Natural killer cell (primary cell): ENCODE measurements at places on chromosomes 7 and 10.

DNA sequence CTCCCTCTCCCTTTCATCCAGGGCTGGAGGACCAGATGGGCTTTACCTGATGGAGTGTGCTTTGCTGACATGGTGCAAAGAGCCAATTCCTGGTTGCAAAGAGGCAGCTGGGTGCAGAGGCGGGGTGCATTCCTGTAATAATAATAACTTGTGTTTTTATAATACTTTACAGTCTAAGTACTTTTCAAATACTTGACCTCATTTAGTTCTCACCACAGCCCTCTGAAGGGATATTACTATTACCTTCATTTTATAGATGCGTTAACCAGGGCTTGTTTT is 70.4 kb downstream of the TCF7L2 start:
- no peak for DNase-seq
- no peaks in the 10 kb centered on the region for H3K36me3 ChIP-seq
- H3K4me3 ChIP-seq, result no peak overlapping the region

DNA sequence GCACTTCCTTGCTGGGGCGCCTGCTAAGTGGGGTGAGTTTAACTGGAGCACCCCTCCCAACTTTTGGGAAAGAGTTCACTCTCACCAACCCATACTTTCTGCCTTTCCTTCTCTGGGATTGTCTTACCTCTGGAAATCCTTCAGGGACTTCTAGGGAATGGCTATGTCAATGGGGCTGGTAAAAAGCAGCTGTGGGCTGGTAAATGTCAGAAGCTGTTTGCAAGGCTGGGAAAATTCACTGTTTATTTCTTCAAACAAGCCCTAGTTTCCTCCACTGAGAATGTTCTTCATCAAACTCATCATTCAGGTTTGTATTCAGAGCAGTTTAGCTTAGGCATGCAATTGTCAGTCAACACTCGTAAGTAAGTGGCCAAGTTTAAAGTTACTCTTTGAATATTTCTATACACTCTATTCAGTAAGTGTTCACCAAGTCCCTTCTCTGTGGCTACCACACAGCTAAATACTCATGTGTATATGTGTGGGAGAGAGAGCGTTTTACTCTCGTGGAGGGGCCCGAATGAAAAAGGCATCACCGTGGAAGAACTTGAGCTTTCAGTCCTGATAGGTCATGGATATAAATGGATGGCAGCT is 654.8 kb downstream of the LRMDA start:
- H3K27ac ChIP-seq, result no peak overlapping the region
- no peak for DNase-seq
- H3K4me1 ChIP-seq, result no peaks in the 10 kb centered on the region
- no peak overlapping the region for H3K4me3 ChIP-seq
- no peaks in the 10 kb centered on the region for H3K36me3 ChIP-seq

DNA sequence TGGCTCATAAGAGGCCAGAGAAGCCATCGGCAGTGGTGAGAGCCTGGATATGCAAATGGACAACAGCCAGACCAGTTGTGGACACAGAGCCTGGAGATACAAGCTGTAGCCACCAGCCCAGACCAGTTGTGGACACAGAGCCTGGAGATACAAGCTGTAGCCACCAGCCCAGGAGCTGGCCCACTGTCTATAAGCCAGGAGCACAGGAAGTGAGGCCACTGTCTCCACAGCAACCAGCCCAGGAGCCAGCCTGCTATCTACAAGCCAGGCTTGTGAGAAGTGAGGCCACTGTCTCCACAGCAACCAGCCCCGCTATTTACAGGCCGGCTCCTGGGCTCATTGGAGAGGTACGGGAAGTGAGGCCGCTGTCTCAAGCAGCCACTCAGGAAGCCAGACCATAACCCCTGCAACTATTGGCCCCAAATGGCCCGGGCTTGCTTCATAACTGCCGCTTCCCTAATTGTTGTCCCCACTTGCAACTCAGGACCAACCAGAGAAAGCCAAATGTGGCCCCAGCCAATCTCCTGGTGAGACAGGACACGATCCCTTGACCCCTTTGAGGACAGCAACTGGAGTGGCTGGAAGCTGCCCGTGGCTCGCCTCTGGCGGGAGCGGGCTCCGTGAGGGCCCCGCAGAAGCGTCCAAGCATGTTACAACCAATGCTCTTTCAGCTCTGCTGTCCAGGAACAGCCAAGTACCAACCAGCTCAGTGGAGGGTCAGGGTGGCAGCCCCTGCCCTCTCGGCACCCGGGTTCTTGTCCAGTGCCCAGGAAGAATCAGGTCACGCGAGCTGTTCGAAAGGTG is 44.1 kb upstream of the CNPY1 start:
- no peak overlapping the region for H3K4me3 ChIP-seq
- H3K27me3 ChIP-seq, result no peaks in the 10 kb centered on the region
- no peaks in the 10 kb centered on the region for H3K36me3 ChIP-seq
- peaks cover 21% of the 10 kb centered on the region for H3K4me1 ChIP-seq
- H3K27ac ChIP-seq, result no peak overlapping the region
- DNase-seq, result no peak

- H3K36me3 ChIP-seq, result no peaks in the 10 kb centered on the region
- peaks cover 2% of the 10 kb centered on the region for H3K27me3 ChIP-seq
- H3K27ac ChIP-seq, result no peak overlapping the region
- H3K4me1 ChIP-seq, result no peaks in the 10 kb centered on the region
- H3K4me3 ChIP-seq, result no peak overlapping the region
- DNase-seq, result no peak
These were observed 98.9 kb downstream of the PRLHR start for GRCh38 chr10:118496525-118496924.

DNA sequence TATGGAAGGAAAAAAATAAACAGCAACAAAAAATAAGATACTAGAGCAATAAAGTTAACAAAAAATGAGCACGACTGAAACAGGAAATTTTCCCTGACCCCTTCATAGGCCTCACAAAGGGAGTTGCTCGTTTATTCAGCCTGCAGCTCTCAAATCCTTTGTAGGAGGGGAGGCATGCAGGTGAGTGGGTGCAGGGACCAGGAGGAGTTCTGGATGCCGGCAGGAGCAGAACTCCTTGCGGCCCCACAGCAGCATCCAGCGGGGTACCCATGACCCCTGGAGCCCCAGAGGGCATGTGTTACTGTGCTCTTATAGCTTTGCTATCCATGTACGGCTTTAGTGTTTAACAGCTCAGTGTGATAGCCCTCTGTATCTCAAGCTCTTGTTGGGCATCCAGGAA is 5.8 kb downstream of the TAS2R39 start:
- H3K4me1 ChIP-seq, result no peaks in the 10 kb centered on the region
- no peak overlapping the region for H3K27ac ChIP-seq
- no peak overlapping the region for H3K4me3 ChIP-seq
- peaks cover 2% of the 10 kb centered on the region for H3K27me3 ChIP-seq

DNA sequence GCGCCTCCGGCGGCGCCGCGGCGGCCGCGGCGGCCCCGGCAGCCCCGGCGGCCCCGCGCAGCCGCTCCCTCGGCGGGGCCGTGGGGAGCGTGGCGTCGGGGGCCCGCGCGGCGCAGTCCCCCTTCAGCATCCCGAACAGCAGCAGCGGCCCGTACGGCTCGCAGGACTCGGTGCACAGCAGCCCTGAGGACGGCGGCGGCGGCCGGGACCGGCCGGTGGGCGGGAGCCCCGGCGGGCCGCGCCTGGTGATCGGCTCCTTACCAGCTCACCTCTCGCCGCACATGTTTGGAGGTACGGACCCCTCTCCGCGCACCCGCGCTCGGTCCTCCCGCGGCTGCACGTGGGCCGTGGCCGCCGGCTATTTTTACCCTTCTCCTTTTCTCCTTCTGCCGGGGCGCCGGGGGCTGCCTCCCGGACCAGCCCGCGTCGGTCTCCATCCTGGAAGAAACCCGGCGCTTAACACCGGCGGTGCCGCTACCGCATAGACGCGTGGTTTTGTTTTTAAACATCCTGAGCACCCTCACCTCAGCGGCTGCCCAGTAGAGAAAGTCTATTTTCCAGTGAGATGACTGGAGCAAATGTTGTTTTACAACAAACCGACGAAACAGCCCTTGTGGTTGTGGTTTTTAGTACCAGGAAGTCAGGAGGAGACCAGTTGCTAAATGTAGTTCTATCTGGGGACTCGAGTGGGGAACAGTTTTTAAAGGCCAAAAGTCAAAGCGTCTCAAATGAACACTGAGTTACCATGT is 1.3 kb downstream of the ZNRF2 start:
- peak overlapping the region; percentile 65 for H3K4me3 ChIP-seq
- peaks cover 10% of the 10 kb centered on the region for H3K4me1 ChIP-seq
- H3K36me3 ChIP-seq, result no peaks in the 10 kb centered on the region
- H3K27ac ChIP-seq, result peak overlapping the region; percentile 69

DNA sequence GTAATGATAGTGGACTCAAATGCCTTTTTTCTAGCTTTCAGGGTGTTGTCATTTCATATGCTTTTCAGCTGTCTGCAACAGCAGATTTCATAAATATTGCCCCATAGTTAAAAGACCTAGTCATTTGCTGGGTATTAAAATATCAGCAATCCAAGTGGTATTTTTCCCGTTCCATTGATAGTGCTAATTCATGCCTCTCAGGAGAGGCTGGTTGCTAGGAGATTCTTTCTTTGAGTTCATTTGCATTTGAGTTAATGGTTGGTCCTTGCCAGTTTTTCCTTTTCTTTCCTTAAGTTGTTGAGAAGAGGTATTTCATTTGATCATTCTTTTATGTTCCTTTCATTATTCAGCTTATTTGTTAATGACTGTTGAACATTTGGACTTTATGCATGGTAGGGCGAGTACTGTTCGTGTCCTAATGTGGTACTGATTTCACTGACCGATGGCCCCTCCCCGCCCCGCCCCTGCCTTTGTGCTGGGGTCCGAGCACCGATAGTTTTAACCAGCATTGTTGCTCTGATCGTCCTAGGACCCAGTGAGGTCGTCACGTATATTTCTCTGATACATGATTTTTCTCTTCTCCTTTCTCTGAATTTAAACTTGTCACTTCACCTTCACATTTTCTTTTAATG is 128.6 kb downstream of the CCNY start:
- no peaks in the 10 kb centered on the region for H3K36me3 ChIP-seq
- no peak for DNase-seq
- H3K27ac ChIP-seq, result no peak overlapping the region
- H3K4me1 ChIP-seq, result peaks cover 18% of the 10 kb centered on the region
- no peaks in the 10 kb centered on the region for H3K27me3 ChIP-seq
- no peak overlapping the region for H3K4me3 ChIP-seq
